ENCODE measurements at places on chromosomes 2 and 18.

DNA sequence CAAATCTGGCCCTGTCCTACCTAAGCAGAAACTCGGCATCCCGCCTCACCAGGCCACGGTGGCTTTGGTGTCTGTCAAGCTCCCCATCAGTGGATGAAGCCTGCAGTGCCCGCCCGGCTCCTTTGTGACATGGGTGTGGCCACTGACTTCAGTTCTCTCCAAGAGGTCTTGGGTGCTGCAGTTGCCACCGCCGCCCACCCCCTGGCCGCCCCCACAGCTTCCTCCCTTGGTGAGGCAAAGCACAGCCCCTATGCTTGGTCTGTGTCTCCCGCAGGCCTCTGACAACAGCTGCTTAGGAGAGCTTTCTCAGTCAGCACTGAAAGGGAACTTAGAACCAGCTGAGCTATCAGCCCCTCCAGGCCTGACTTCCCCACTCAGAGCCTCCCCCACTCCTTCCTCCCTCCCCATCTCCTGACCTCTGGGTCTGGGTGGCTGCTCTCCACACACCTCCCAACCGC, 22.9 kb upstream of the GPR55 start:
- DNase-seq = no peak

DNA sequence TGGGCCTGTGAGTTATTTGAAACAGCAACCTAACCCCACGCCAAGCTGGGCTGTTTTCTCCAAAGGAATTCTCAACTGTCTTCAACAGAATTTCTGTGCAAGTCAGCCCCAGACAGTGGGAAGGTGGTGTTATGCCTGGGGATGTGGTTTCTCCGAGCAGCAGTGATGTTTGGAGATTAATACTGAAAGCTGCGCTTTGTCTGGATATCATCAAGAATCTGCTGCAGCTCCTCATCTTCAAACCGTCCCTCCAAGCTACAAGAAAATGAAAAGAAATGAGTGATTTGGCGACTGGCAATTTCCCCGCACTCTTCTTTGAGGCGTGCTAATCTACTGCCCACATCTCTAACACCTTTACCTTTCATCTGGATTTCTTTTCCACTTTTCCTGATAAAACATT, 10.0 kb downstream of the POLR2D start:
- DNase-seq = no peak

DNA sequence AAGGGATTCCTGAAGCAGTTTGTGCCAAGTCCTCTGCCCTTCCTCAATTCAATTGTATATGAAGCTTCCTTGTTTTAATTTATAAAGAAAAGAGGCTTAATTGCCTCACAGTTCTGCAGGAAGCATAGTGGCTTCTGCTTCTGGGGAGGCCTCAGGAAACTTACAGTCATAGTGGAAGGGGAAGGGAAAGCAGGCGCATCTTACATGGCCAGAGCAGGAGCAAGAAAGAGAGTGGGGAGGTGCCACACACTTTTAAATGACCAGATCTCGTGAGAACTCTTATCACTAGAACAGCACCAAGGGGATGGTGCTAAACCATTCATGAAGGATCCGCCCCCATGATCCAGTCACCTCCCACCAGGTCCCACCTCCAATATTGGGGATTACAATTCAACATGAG, 114.2 kb downstream of the SGPP2 start:
- DNase-seq = no peak

GRCh38 chr2:74567881-74568280, 13.4 kb downstream of the DOK1 start:
- DNase-seq = no peak

DNA sequence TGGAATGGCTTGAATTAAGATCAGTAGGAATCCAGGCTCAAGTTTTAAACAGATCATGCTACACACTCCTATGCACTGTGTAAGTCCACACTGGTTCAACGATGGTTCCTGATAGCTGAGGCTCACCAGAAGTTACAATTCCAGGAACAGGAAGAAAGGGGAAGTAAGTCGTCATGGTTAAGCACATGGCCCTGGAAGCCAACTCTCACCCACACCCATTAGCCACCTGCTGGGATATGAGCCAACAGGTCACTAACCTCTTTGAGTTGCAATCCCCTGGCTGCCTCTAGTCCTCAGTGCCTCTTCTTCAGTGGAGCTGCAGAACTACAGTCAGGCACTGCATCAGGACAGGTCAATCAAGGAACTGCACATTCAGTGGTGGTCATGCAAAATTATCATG, 133.5 kb downstream of the TMEM182 start:
- DNase-seq = no peak

- no peak for DNase-seq
Observed at GRCh38 chr18:77271576-77272481, 22.2 kb downstream of the GALR1 start.

GRCh38 chr18:70634576-70635147, 345.8 kb downstream of the SOCS6 start:
- DNase-seq = no peak

DNA sequence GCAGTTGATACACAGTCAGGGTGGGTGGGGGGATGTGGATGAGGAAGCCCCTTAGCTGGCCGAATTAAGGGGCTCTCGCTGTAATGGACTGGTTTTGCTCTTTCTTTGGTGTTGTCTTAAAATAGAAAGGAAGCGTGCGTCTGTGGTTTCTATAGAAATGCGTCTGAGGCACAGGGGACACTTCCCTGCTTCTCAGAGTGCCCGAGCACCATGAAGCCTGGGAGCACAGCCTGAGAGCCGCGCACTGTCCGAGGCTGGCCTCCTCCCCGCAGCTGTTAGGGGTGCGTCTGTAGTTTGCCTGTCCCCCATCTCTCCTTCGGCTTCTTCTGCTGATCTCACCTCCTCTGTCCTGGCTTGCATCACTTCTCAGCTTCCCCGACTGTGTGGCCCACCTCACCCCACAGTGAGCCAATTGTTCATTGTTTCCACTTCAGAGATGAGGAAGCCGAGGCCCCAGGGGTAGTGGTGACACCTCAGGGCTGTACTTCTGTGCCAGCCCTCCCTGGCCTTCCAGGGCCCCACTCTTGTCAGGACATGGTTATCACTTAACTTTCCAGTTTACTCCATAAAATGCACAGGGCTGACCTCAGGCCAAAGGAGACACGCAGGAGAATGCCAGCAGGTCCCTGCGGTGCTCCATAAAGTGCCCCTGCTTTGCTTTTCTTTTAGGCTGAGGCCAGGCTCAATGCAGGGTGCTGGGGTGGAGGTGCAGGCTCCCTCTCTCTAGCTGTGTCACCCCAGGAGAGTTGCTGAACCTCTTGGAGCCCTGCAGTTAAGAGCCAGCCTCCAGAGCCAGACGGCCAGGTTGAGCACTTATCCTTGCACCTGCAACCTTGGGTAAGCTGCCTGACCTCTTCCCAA, 210.6 kb downstream of the SEPTIN10 start:
- no peak for DNase-seq

GRCh38 chr2:46200861-46201605, 96.2 kb upstream of the EPAS1 start:
- no peak for DNase-seq

- DNase-seq = no peak
Observed at GRCh38 chr2:215370112-215370965, 58.5 kb downstream of the ATIC start.

GRCh38 chr2:156319811-156320485, 12.6 kb downstream of the NR4A2 start:
- no peak for DNase-seq

DNA sequence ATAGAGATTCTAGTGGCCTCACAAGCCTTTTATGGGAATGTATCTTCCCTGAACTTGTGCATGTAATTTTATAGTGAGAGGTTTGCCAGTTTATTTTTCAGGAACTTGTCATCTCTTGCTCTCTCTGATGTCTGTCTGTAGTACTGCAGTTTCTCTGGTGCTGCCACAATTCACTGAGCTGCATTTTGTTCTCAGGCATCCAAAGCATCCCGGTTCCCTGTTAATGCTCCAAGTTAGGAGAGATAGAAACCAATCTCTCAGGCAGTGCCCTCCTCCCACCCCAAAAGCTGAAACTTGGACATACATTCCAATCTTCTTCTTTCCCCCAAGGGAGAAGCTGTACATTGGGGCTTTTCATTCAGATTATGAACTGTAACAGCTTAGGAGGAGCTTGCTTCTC, 30.1 kb upstream of the GRB14 start:
- DNase-seq = no peak

DNA sequence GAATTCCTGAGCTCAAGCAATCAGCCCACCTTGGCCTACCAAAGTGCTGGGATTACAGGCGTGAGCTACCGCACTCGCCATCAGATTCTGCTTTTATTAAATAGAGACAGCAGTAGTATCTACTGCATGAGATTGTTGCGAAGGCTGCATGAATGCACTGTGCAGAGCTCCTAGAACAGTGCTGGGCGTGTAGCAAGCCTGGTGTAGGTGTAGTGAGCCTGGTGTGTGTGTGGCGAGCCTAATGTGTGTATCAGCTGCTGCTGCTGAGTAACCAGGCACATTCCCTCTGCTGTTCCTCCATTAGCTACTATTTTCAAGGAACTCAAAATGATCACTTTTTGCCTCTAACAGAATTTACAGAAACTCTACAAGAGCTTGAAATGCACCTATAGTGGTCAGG, 57.6 kb downstream of the PTPRM start:
- no peak for DNase-seq

DNA sequence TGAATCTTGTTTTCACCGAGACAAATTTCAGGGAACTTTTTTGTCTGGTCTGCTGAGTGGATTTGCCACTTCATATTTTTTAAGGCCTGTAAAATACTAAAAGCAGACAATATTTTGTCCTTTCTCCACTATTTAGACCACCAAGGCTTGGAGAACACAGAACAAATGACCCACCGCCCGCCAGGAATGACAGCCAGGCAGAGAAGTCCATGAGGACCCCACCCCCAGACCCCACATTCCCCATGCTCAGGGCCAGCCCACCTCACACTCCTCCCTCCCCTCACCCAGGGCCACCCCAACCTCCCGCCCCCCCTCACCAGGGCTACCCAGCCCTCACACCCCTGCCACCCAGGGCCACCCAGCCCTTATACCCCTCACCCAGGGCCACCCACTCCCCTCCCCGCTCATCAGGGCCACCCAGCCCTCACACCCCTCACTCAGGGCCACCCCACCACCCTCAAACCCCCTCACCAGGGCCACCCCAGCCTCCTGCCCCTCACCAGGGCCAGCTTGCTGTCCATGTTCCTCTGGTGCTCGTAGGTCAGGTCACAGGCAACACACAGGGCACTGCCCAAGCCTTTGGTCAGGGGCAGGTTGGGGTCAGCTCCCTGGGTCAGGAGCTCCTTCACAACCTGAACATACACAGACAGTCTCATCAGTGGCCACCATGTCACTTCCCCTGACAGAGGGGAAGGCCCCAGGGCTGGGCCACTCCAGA, 50.6 kb downstream of the ANKMY1 start:
- no peak for DNase-seq

GRCh38 chr2:205511221-205511620, 171.1 kb upstream of the NRP2 start:
- no peak for DNase-seq

All from activated CD8-positive, alpha-beta memory T cell treated with anti-CD3 and anti-CD28 coated beads for 1 hour (primary cell).